ENCODE measurements at places on chromosomes 5 and 9.

- DNase-seq: no peak
Observed at GRCh38 chr9:77582525-77582924, 65.6 kb downstream of the GNA14 start.

- no peak for DNase-seq
Observed at GRCh38 chr5:94969174-94969573, 315.7 kb downstream of the MCTP1 start.

DNA sequence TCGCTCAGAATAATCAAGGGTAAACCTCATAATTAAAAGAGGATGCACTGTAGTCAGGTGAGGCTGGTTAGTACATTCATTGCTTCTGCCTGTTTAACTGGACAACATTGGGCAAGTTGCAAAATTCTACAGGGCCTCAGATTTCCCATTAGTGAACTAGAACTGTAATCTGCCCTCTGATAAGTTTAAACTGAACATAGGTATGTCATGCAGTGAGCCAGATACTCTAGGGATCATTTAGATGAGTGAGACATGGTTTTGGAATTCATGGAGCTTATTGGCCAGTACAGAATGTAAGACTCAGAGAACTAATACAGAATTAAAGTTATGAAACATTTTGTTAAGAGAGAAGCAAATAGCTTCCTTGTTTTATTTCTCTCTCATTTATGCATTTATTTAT is 35.9 kb downstream of the RNF44 start:
- DNase-seq: no peak

DNA sequence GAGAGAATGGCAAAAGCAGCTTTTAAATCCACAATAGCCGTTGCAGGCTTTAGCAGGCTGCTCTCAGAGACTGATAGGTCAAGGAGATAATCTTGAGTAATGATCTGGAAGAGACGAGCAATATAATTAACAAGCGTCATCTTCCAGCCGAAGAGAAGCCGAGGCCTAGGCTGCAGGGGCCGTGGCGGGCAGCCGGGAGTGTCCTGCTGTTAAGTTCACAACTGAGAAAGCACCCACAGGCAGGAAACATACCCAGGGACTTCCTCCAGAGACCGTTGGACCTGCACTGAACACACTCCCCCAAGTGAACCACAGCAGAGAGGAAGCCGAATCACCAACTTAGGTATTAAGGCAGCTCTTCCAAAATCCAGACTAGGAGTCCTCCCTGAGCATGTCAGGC is 182.3 kb downstream of the IRX2 start:
- no peak for DNase-seq

GRCh38 chr9:112159781-112160180 is 15.3 kb downstream of the SUSD1 start:
- no peak for DNase-seq

DNA sequence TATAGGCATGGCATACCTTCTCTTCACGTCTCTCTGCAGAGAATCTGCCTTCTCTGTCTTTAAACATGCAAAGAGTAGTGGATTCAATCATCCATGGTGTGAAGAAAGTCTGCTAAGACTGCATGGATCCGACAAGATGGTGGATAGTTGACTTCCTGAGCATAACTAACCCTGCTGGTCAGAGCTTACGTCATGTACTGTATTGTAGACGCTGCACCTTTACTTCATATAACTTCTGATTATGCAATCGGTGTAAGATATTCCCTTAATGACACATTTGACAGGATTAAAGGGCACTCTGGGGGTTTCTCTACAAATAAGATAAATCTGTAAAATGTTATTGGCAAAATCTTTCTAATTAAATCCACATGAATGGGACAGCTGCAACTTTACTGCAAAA is 240.3 kb upstream of the NREP start:
- no peak for DNase-seq

DNA sequence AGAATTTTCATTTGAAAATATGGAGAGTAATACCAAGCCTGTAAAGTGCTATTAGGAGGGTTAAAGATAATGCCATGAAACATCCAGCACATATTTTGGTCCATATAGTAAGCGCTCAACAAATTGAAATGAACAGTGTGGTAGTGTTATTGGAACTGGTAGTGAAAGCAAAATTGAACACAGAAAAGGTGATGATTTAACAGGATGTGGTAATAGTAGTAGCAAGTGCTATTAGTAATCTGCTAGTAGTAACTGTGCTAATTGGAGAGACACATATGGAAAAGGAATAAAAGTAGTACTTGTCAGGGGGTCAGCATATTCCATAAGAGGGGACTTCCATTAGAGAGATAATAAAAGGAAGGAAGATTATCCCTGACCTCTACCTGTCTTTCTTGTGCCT is 187.3 kb downstream of the HTR1A start:
- no peak for DNase-seq

DNA sequence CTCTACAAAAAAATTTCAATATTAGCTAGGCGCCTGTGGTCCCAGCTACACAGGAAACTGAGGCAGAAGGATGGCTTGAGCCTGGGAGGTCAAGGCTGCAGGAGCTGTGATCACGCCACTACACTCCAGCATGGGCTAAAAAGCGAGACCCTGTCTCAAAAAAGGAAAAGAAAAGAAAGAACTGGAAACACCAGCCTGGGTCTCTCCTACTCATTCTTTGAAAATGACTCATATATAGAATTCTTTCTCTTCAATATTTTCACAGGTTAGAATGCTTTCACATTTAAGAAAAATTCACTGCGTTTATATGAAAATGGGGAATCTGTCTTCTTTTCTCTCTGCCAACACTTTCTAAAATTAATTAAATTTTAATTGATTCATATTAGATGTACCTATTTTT is 115.6 kb downstream of the TRPM6 start:
- DNase-seq: no peak

GRCh38 chr9:6034954-6035353 is 19.5 kb upstream of the RANBP6 start:
- no peak for DNase-seq

DNA sequence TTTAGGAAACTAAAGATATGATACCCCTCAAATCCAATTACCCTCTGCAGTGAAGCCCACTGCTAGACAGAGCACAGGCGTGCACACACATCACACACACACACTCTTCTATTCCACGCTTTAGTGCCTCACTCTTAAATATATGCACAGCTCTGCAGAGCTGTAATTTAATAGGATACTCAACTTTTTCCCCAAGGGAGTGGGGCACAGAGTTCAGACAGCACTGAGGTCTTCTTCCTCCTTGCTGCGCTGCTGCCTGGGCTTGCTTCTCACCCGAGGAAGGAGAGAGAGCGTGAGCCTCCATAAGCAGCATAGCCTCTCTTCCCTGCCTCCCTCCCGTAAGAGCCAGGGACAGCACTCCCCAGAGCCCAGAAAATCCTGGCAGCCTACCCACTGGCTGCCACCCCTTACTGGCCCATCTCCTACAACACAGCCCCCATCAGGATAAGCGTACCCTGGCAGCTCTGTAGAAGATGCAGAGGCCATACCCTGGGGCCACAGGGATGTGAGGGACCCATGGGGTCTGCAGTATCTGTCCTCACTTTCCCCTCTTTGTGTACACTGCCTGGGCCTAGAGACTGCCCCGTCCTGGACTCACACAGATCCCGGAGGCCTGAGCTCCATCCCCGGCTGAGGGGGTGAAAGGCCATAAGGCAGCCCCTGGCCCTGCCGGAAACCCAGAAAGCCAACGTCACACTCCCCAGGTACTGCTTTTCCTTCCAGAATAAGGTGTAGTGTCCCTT is 102.1 kb downstream of the C5orf15 start:
- DNase-seq: no peak

DNA sequence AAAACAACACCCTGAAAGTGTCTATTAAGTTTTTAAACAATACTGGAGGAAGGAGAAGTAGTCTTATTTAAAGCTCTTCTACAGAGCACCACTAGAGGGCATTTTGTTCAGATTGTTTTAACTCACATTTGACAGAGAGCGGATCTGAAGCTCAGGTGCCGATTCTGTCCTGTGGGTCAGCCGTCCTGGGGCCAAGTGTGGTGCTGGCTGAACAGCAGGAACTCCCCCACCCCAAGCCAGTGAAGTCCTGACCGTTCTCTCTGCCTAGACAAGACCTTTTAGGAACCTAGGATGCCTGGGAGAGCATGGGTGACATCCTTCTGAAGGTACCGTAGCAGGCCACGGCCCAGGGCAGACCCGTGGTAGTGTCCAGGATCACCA is 3.9 kb downstream of the EXOC3 start:
- DNase-seq: peak; percentile 57

- DNase-seq: no peak
Observed at GRCh38 chr5:87686018-87686417, 273.3 kb upstream of the CCNH start.

- no peak for DNase-seq
Observed at GRCh38 chr5:115402822-115403577, 106.5 kb upstream of the CCDC112 start.

DNA sequence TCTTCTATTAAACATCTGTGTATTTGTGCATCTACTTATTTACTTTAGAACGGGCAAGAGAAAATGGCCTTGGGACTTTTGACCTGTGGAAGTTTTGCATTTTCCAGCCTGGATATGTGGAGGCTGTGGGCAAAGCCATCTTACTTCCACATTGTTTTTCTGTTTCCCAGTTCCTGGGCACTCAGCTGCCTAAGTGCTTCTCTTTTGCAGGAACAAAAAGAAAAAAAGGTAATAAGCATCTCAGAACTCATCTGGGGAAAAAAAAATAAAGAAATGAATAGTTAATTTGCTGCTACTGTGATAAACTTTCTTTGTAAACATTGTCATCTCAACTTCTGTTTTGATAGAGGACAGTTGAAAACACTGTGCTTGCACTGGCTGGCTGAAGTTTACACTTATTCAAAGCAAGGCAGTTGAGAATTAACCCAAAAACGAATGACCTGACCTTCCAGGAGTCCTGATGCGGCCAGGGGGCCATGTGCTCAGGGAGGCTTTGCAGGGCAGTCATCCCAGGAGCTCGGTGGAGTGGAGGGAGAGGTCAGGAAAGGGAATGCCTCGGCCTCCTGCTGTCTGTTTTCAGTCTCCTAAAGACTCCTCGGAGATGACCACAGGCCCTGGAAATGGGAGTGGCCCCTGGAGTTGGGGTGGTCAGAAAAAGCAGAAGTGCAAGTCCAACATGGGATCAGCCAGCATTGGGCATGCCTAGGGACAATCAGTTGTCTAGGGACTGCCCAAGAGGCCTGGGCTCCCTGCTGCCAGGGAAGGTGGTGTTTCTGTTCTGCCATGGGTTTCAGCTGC is 75.5 kb downstream of the RAI14 start:
- no peak for DNase-seq

- DNase-seq: no peak
Observed at GRCh38 chr5:176542135-176542595, 5.0 kb upstream of the RNF44 start.

DNA sequence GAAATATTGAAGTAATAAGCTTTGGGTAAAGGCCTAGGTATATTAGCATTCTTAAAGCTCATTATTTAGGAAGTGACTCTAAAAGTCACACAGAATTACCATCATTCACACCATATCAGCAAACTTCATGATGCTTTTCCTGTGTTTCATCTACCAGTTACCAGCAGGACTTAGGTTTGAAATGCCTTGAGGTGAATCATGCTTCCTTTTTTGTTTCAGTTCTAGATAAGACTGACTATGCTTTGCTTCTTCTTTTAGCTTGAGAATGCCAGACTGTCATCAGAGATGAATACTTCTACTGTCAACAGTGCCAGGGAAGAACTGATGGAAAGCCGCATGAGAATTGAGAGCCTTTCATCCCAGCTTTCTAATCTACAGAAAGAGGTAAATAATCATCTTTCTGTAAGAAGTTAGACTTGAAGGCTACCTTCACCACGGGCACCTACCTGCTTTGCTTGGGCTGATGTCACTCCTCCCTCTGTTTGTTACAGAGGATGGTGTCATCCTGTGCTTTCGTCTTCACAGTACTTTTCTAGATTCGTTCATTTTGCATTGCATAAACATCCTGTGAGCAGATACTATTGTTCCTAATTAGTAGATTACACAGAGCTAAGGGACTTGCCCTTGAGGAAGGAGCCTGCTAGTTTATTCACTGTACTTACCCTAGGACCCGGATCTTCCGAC is 34.7 kb downstream of the LMNB1 start:
- DNase-seq: no peak

DNA sequence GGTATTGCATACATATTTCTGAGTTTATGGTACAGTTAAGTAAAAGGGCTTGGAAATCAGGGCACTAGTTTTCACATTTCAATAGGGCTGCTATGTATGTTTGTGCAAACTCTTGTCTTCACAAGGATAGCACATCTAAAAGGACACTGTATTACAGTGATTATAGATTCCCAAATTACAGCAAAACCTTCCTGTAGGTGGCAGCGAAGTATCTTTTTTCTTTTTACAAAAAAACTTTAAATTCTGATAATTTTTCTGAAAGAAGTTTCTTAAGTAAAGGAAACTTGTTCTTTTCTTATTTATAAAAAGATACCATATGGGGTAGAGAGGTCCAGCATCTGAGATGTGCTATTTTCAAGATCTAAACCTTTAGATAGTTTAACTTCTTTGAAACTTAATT is 337.8 kb downstream of the PTPRD start:
- DNase-seq: no peak

- no peak for DNase-seq
Observed at GRCh38 chr9:131677444-131678180, 62.3 kb downstream of the RAPGEF1 start.

DNA sequence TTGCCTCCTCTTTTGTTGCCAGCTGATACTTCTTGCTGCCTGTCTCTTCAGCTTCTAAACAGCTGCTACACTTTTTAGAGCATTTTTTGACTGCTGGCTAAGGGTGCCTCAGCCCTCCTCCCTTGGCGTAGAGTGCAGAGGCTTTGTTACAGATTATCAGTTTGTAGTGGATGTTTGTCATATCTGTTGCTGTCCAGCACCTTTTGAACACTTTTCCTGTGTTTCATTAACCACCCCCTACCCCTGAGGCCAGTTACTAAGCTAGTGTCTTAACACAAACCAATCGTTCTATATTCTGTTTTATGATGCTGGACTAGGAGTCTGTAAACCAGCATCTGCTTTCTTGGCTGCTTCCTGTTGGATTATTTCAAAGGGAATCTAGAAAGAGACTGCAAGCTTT is 441.5 kb downstream of the DNAH5 start:
- no peak for DNase-seq

GRCh38 chr5:90558344-90559192 is at the start of gene ADGRV1:
Gene ADGRV1 (plus strand): TSS chr5:90558797. CDS start chr5:90558896, 99 bp downstream.
- DNase-seq: peak; percentile 93

DNA sequence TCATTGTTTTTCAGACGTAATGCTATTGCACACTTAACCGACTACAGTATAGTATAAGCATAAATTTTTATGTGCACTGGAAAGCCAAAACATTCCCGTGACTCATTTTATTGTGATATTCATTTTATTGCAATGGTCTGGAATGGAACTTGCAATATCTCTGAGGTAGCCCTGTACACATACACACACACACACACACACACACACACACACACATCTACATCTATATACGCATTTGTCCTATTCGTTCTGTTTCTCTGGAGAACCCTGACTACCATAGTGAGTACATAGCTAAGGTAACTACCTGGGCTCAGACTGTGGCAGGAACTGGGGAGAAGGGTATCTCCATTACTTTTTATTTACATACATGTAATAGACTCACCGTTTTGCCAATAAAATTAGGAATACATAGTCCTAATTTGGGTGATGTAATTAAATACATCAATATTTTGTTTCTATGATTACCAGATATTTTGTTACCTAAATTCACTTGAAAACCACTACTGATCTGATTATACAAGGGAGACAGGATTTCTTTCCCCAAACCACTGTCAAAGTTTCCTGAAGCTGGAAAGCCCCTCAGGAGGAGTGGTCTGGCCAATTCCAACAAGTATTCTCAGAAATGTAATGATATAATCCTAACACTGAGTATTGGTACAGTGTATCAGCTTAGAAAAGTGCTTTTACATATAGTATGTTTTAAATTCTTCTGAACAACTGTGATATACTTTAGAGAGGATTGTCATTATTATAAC is 74.0 kb upstream of the PLPP1 start:
- DNase-seq: no peak

- DNase-seq: no peak
Observed at GRCh38 chr5:133114933-133115310, 63.1 kb downstream of the HSPA4 start.
